ENCODE measurements at places on chromosomes 7 and 10.
A peak's percentile ranks its signal among the peaks of the same experiment; 100 is the strongest.

DNA sequence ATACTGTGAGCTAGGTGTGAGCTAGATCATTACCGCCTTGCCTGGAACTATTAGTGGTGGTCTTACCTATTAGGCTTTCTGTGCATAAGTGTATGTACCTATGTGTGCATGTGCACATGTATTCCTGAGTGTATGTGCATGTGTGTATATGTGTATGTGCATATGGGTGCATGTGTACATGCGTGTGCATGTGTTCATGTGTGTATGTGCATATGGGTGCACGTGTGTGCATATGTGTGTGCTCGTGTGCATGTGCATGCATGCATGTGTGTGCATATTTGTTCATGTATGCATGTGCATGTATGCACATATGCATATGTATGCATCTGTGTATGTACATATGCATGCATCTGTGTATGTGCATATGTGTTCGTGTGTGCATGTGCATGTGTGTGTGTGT lies 508.3 kb upstream of the ADARB2 start:
- DNase-seq: no peak

DNA sequence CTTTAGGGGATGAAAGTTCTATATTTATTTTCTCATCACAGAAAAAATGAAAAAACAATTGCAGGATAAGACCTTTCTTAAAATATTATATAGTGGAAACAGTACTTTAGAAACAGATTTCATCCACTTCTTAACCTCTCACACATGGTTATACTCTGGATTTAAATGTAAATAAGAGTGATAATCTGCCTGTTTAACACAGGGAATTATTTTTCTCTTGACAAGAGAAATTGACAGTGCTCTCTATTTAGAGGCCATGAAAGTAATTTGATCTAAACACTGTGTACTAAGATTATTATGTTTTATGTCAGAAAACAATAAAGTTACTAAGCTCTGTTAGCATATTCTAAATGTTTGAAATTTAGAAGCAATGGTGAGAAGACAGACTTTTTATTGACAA lies 88.4 kb downstream of the PHF14 start:
- DNase-seq: no peak

- DNase-seq: no peak
Measured at GRCh38 chr7:2950578-2950977, 93.1 kb downstream of the CARD11 start.

DNA sequence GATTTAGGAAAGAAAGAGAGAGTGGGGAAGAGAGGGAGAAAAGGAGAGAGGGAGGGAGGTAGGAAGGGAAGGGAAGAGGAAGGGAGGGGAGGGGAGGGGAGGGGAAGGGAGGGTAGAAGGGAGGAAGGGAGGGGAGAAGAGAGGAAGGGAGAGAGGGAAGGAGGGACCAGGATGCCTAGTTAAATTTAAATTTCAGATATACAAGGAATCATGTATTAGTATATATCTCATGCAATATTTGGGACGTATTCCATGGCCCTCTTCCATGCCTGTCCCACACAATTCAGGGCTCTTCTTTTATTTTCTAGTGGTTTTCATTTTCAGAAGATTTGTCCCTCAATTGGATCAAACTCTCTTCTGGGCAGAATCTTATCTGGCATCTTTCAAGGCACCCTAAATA lies 172.4 kb upstream of the PRR15 start:
- no peak for DNase-seq

- no peak for DNase-seq
Measured at GRCh38 chr7:45001138-45001694, 1.2 kb downstream of the CCM2 start.

GRCh38 chr10:5945190-5945509 lies 32.2 kb downstream of the IL15RA start:
- DNase-seq: no peak

- peak; percentile 67 for DNase-seq
Measured at GRCh38 chr7:85489498-85489897, 302.6 kb upstream of the SEMA3D start.

DNA sequence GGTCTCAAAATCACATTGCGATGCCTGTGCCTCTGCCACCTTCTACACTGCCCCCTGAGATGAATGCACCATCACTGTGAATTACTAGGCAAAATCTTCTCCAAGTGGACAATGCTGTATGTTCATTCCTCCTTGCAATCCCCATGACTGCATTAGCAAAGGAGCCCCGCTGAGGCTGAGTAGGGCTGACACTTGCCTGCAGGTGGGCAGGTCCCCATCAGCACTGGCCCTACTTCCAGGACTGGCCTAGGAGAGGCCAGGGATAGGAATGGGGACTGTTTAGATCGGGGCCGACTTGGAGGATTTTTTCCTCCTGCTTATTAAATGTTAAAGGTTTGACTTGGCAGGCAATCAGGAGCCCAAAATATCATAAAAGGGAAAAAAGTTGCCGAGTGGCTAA lies 127.0 kb upstream of the TCF7L2 start:
- DNase-seq: no peak

DNA sequence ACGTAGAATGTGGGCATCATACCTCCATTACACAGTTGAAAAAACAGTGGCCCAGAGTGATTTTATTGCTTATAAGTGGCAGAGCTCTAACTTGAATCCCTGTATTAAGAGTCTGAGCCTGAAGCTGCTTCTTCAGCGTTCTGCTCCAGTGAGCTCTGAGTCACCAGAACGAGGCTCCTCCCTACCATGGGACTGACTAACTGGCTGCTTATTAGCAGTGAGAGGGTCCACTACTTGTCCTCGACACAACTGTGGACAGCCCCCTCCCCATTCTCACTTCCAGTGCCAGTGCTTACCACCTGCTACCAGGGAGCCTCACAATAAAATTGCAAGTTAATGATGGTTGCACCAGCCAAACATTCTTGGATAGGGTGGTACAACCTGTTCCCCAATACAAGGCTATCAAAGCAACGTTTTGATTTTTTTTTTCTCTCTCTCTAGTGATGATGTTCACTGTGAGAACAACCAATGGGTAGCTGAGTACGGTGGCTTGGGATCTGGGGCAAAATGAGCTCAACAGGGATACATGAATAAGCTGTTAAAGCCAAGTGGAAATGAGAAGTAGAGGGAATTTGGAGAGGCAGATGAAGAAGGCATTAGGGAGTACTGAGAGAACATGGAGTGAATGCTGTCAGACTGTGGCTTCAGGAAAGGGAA lies 2.7 kb upstream of the NRG3 start:
- peak; percentile 38 for DNase-seq

DNA sequence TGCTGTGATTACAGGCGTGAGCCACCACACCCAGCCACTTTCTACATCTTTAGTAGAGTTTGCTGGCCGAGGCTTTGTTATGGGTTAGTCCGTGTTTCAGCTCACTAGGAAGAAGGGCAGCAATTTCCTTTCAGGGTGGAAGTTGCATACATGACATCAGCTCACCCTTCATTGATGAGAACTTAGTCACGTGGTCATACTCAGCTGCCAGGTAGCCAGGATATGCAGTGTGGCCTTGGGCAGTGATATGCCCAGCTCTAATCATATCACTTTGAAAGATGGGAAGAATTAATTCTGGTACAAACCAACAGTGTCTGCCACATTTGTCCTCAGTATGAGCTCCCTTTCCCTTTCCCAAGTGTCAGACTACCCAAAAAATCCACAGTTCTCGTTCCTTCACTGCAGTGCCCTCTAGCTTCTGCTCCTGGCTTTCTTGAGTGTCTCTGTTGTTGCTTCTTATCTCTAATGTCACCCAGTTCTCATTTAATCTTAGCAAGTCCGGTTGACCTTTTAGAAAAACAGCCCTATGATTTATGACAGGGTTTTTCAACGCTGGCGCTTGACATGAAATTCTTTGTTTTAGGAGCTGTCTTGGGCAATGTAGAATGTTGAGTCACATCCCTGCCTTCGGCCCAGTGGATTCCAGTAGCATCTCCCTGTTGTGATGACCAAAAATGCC lies 108.7 kb upstream of the ITGB1 start:
- DNase-seq: peak; percentile 64

DNA sequence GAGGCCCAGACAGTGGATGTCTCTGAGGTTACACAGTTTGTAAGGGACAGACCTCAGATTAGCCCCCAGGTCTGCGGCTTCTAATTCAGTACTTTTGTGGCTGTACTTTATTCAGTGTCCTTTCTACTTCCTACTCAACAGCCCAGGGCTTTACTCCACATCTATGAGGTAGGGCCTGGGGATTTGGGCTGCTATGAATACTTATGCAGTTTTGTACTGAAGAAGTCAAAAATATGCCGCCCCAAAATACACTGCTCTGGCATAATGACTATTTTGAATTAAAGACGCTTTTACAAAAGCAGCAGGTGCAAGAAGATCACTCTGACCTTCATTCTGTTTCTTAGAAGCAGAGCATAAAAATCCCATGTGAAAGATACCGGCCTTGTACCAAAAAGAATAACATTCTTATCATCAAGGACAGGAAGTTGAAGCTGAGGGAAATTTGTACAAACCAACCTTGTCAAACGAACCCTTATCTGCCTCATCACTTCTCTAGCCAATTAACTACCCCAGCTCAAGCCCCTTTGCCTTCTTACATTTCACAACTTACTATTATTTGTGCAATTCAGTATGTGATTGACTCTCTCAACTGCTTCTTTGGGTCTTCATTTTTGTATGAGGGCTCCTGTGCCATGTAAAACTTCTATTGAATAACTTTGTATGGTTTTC lies 26.1 kb upstream of the TRUB1 start:
- DNase-seq: no peak

- no peak for DNase-seq
Measured at GRCh38 chr10:119203006-119203405, 4.4 kb upstream of the GRK5 start.

- no peak for DNase-seq
Measured at GRCh38 chr10:49505589-49505988, 33.3 kb downstream of the ERCC6 start.

- peak; percentile 45 for DNase-seq
Measured at GRCh38 chr10:86668297-86669165, at the start of gene LDB3. Gene LDB3 (plus strand): TSS chr10:86668511. CDS start chr10:86668692, 181 bp downstream.

- DNase-seq: no peak
Measured at GRCh38 chr7:36547416-36547815, 157.8 kb downstream of the ANLN start.

DNA sequence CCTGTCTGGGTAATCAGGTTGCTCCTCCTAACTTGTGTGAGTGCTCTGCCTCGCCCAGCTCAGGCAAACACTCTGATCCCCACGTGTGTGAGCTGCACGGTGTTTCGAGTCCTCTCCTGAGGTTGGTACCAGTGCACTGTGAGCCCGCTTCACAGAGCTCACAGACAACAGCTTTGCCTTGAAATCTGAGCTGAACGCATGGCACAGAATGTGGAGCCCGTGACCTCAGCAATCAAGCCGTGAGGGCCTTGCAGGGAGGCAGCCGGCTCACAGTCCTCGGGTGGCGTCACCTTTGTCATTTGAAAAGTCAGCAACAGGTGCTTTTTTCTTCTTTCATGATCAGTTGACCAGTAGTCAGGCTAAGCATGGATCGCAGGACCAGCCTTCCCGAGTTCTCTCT lies 60.2 kb upstream of the ADGRA1 start:
- DNase-seq: no peak

GRCh38 chr7:34523226-34523918 lies 134.6 kb upstream of the NPSR1 start:
- no peak for DNase-seq

- no peak for DNase-seq
Measured at GRCh38 chr10:97685395-97685958, 1.6 kb downstream of the AVPI1 start.

- DNase-seq: peak; percentile 14
Measured at GRCh38 chr10:69434169-69434568, 17.1 kb upstream of the TSPAN15 start.

DNA sequence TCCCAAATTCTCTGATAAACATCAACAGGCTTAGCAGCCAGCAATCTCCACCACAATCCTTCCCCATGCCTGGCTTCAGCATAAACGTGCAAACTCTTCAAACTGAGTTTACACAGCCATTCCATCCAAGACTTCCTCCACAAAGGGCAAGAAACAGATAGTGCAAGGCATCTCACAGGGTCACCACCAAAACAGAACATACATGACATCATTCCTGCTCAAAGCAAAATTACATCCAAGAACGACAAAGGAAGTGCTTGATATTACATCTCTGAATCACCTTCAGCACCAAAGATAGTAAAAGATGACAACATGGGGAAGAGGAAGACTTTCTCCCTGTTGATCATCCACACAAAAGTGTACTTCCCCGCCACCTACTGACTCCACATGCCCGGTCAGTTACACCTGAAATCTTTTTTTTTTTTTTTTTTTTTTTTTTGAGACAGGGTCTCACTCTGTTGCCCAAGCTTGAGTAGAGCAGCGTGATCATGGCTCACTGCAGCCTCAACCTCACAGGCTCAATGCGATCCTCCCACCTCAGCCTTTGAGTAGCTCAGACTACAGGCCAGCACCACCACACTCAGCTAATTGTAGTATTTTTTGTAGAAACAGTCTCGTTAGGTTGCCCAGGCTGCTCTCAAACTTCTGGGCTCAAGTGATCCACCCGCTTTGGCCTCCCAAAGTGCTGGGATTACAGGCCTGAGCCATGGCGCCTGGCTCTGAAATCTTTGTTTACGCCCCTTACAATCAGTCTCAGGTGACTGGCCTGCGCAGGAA lies 127.5 kb downstream of the PARD3 start:
- DNase-seq: peak; percentile 30

- DNase-seq: no peak
Measured at GRCh38 chr7:29405891-29406290, 157.7 kb upstream of the PRR15 start.

- DNase-seq: no peak
Measured at GRCh38 chr7:1283941-1284742, 51.5 kb downstream of the UNCX start.

DNA sequence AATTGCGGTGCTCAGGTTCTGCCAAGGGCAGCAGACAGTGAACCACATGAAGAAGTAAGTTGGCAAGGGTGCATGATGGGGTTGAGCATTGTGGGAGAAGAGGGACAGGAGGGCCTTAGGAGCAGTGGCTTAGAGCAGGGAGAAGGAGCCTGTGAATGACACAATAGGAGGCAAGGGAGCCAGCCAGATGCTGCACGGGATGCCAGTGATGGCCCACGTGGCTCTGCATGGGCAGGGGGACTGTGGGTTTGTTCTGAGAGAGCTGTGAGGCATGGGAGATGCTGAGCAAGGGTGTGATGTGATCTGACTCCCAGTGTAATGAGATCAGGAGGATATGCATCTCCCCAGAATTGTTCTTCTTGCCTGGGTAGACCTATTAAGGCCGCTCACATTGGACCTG lies 60.9 kb downstream of the C10orf90 start:
- no peak for DNase-seq

- DNase-seq: no peak
Measured at GRCh38 chr10:77500754-77501151, 136.9 kb downstream of the KCNMA1 start.

DNA sequence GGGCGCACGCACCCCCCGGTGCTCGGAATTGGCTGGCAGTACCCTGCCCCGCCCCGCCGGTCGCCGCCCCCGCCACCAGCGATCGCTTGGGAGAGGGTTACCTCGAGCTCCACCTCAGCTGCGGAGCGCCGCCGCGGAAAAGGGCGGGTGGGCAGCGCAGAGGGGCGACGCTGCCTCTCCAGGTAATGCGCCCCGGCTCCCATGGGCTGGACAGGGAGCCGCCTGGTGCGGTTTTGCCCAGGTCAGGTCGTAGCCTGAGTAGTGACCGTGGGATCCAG lies 1.3 kb downstream of the PFKFB3 start:
- no peak for DNase-seq

- no peak for DNase-seq
Measured at GRCh38 chr10:104546336-104546735, 94.8 kb upstream of the SORCS3 start.

All from foreskin fibroblast (primary cell).